Activated T-helper 2 cell treated with anti-CD3 and anti-CD28 coated beads, Interferon-gamma antibody, Interleukin-2, Interleukin-4, amounts not matched to agents 10 μg/mL and 5 μg/mL and 100 μg/mL, durations not matched to agents 14 hours and 24 hours and 36 hours (primary cell): ENCODE measurements at places on chromosomes 7 and 10. TPM values are rescaled to one million over a fixed set of nuclear protein-coding genes. Genes with fewer than 3 reads are reported as not detected.

- DNase-seq, result no peak
Measured at GRCh38 chr10:97001183-97001991, 169.3 kb downstream of the LCOR start.

- DNase-seq, result no peak
Measured at GRCh38 chr7:134278502-134279153, 38.1 kb downstream of the SLC35B4 start.

NEUROG3 gene
- not detected in 2 replicates for total RNA-seq

GRCh38 chr10:112807013-112807412, 143.0 kb upstream of the TCF7L2 start:
- no peak for DNase-seq

DBNL gene
- 131 and 143 TPM in 2 replicates for total RNA-seq
